CD4-positive, alpha-beta T cell treated with Interleukin-4 for 1 hour (primary cell): ENCODE measurements at places on chromosomes 7 and 10.
A peak's percentile ranks its signal among the peaks of the same experiment; 100 is the strongest.

DNA sequence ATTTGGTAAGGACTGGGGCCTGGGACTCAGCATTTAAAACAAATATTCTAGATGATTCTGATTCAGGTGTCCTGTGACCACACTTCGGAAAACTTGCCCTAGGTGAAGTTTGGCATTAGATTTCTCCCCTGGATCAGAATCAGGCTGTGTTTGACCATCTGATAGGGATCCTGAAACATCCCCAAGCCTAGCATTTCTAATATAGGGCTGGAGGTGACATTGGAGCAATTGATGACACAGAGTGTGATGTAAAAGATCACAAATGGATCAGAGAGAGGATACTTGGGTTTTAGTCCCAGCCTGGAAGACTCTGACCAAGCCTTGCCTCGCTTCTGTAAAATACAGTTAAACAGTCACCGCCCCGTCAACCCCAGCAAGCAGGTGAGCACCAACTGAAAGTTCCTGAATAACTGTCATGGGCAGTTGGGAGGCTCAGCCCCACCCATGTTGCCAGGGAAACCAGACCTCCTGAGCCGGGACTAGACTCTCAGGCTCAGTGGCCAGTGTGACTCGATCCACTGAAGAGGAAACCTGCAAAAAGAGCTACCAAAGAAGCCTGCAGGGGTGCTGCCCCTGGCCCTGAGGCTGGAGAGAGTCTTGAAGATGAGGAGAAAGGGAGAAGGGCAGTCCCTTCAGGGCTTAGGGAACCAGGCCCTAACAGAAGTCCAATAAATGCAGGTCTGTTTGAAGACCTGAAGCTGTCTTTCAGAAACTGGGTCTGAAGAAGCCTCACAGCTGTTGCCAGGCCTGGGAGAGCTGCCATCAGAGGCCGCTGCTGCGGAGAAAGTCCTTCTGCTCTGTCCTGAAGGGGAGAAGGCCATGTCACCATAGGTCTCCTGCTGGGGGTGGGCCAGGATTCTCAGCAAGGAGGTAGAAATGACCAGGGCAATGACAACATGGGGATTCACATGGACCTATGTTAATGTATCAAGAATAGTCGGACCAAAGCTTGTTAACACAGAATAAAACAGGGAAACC lies 126.1 kb upstream of the KCNMA1 start:
- DNase-seq: no peak

- DNase-seq: no peak
Observed at GRCh38 chr7:21128062-21128817, 299.6 kb upstream of the SP4 start.

DNA sequence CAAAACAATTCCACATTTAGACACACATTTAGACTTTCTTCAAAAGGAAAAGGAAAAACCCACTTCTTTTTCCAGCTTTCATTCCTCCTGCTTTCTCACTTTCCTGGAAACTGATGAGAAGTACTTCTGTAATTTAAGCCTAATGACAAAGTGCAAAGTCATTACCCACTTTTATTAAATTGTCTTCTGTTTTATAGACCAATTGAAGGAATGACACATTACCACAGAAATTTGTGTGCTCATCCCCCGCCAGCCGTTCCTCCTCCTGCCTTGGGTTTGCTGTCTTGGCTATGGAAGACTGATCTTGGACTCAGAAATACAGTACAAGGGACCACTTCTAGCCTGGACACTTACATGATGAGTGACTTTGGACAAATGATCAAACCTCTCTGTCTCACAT lies 717.8 kb downstream of the SORCS3 start:
- DNase-seq: no peak

DNA sequence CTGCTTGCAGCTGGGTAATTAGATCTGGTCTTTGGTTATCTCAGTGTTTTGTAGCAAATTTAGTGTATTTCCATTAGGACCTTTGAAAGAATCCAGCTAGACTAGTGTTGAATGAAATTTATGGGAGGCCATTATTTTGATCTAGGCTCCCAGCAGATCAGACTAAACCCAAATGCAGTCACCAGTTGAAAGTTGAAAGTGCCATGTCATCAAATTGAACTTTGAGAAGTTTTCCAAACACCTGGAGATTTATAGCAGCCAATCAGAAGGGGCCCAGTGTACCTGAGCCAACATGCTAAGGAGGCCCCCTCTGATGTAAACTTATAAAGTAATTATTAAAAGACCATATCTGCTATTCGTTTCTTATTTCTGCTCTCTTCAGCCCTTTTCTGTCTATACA lies 11.3 kb upstream of the TMEM236 start:
- no peak for DNase-seq

DNA sequence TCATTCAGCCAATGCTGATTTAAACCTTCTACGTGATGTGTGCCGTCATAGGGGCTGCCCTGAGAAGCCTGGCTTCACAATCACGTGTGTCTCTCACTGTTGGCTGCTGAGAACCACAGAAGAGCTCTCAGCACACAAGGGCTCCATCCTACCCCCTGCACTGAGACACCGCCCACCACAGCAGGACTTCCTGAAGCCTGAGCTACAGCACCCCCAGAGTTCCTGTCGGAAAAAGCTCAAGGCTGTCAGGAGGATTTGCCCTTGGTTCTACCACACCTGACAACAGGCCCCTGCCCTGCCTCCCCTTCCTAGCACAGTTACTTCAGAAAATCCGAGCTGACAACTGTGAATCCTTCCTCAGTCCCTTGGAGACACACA lies 191.9 kb downstream of the MAD1L1 start:
- peak; percentile 29 for DNase-seq

DNA sequence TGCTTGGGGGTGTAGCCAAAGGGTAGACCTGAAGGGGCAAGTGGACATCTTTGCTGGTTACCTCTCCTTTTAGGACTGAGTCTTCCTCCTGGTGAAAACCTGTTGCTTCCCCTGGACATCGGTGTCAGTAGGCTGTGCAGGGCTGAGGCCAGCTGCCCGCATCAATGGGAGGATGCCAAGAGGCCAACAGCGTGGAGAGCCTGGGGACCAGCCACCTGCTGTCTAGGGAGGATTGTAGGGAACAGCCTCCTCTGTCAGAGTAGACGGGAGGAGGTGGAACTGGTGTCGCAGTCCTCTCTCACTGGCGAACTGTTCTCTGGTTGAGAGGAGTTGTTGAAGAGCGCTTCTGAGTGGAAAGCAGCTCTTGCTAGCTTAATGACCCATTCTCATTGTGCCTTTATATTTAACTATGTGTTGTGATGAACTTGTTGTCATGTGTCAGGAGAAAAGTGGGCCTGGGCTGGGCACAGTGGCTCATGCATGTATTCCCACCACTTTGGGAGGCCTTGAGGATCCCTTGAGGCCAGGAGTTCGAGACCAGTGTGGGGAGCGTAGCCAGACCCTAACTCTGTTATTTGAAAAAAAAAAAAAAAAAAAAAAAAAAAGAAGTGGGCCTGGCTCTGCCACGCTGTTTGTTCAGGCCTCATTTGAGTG lies 1.8 kb downstream of the SUFU start:
- no peak for DNase-seq

DNA sequence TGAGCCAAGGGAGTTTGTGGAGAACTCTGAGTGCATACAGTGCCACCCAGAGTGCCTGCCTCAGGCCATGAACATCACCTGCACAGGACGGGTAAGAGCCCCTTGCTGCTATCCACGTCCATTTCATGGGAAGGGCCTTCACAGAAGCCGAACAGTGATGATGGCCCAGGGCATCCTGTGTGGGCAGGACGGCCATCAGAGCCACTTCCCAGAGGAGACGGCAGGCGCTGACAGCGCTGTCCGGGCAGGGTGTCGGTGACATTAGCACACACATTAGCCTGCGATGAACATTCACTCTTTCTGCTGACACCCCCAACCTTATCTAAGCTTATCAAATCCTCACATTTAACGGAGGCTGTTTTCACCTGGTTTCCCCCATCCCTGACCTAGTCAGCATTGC lies 144.9 kb downstream of the EGFR start:
- no peak for DNase-seq

DNA sequence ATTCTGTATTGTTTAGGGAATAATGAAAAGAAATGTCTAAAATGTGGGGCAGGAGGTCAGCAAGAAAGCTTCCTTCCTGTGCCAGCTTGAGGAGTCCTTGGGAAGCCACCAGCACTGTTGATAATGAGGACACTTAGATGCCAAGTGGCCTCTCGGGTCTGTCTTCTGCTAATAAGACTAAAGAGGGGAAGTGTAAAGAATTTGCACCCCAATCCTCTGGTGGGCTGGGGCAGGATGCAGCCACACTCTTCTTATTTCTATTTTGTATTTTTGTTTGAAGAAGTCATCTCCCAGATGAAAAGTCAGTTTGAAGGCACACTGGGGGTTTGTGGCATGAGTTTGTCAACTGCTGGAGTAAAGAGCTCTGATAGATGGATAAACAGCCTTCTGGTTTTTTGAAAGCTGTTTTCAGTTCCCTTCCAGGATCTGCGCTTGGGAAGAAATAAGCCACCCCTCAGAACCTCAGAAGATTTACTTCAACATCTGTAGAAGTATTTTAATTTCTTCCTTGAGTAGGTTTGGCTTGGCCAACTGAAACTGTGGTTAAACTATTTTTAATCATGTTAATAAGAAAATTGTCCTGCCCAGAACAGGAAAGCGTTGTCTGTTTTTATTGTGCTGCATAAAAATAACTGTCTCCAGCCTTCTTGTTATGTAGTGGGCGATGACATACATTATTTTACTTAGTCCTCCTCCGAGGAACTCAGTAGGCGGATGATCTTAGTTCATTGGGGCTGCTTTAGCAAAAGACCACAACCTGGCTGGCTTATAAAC lies 128.8 kb upstream of the GPR26 start:
- no peak for DNase-seq

DNA sequence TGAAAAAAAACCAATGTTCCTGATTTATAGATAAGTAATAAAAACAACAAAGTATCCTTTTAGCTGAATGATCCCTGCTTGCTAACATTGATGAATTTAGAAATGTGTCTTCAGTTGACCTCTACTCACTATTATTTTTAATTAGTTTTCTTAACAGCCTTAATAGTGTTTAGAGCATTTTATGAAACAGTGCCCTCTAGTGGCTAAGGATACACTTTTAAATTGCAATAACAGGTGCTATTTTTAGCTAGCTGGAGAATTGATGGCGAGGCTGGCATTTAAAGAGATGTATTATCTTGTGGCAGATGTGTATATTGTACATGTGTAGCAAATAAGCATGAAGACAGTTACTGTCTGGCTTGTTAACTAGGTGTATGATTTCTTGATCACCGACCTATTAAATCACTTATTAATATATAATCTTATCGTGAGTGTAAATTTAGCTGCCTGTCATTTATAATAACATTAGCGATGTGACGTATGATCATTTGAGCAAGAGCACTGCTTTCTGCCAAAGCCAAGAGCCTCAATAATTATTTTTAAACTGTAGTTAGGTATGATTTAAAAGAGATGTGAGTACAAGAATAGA lies 451.9 kb downstream of the DPP6 start:
- peak; percentile 12 for DNase-seq

DNA sequence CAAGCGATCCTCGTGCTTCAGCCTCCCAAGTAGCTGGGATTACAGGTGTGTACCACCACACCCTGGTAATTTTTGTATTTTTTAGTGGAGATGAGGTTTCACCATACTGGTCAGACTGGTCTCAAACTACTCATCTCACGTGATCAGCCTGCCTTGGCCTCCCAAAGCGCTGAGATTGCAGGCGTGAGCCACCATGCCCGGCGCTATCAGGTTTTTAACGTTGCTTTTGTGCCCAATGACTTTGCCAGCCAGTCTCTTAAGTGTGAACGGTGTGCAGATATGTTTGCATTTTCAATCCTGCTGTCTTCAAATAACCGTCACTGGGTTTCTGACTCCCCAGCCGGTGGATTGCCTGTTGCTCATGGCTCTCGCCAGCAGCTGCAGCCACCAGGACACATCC lies 201.8 kb upstream of the PPP2R2D start:
- DNase-seq: no peak

GRCh38 chr7:128247640-128248194 lies 6.6 kb downstream of the LEP start:
- peak; percentile 26 for DNase-seq

DNA sequence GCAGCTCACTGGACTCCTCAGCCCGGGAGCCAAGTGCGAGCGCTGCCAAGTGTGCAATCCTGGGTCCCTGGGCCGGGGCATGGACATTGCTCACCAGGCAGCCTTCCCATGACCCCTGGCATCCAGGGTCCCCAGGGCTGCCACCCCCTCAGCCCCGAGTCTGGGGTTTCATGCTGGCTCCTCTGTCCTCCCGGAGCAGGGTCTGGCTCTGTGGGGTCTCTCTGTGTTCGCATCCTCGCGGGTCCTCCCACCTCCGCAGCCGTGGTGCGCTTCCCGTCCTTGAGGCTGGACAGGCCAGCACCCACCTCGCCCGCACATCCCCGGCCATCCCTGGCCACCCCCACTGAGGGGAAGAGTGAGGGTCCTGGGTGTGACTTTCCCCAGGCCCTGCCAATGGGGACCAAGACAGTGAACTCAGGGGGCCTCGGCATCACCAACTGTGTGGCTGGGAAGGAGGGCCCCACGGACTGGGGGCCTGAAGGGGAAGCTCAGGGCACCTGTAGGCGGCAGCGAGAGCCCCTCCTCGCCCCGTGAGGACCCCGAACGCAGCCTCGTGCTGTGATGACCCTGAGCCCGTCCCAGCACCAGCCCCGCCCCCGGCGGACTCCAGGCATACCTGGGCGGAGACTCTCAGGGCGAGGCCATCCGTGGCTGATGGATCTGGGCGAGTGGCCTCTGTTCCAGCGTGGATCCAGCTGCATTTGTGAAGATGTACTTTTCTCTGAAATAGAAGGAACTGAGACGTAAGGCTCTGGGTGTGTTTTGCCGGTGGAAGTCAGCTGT lies 50.3 kb upstream of the CFAP46 start:
- DNase-seq: no peak

DNA sequence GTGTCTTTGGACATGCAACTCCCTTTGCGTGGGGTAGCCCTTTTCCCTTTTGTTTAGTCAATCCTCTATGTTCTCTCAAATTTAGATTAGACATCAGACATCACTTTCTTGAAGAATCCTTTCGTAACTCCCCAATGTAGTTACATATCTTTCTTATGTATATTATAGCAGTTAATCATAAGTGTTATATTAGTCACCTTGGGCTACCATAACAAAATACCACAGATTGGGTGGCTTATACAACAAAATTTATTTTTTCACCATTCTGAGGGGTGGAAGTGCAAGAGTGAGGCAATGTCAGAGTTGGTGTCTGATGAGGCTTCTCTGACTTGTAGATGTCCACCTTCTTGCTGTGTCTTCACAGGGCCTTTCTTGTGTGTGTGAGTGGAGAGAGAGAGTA lies 105.7 kb downstream of the PHTF2 start:
- no peak for DNase-seq

GRCh38 chr7:122989577-122989976 lies 5.9 kb downstream of the TAS2R16 start:
- DNase-seq: no peak

- DNase-seq: no peak
Observed at GRCh38 chr10:132645630-132646442, 108.2 kb downstream of the INPP5A start.

- DNase-seq: no peak
Observed at GRCh38 chr7:27073076-27073475, 22.7 kb downstream of the HOXA1 start.
